Suprapubic skin (tissue), 4 donors: ENCODE measurements at places on chromosomes 5 and 9.

DNA sequence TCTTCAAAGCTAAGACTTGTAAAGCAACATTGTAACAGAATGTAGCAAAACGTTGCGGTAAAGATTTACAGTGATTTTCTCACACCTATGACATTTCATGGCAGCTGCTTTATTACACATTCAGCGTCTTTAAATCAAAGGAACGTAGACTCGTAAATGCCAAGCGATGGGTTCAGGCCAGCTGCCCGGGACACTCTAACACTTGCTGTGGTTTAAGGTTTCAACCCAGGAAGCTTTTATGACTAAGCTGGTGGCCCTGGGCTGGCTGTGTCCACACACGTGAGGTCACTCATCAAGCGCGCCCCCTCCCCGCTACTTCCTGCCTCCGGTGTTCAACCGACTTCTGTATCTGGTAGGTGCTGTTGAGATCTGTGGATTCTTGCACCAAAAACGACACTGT is 2.5 kb downstream of the SLC6A18 start:
- no peak for DNase-seq

- no peak for DNase-seq
These were observed 99.1 kb downstream of the PTTG1 start for GRCh38 chr5:160520609-160521391.

DNA sequence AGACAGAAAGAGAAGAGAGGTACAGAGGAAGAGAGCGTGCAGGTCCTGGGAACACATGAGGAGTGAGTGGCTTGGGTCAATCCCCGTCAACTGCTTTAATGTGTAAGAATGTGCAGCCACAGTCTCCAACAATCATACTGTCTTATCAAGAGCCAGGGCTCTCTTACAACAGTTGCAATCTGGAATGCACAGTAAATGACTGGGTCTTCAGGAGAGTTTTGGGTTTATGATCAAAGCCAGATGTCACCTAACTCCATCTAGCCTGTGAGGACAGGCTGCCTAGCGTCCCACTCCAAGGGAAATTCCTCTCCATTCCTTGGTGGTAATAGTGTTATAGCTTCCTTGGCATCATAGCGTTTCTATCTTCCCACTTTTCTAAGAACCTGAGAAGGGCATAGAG is 75.0 kb upstream of the TRIO start:
- no peak for DNase-seq

- DNase-seq, result no peak
These were observed 152.2 kb downstream of the NR2F1-AS1 start for GRCh38 chr5:93428868-93429267.

DNA sequence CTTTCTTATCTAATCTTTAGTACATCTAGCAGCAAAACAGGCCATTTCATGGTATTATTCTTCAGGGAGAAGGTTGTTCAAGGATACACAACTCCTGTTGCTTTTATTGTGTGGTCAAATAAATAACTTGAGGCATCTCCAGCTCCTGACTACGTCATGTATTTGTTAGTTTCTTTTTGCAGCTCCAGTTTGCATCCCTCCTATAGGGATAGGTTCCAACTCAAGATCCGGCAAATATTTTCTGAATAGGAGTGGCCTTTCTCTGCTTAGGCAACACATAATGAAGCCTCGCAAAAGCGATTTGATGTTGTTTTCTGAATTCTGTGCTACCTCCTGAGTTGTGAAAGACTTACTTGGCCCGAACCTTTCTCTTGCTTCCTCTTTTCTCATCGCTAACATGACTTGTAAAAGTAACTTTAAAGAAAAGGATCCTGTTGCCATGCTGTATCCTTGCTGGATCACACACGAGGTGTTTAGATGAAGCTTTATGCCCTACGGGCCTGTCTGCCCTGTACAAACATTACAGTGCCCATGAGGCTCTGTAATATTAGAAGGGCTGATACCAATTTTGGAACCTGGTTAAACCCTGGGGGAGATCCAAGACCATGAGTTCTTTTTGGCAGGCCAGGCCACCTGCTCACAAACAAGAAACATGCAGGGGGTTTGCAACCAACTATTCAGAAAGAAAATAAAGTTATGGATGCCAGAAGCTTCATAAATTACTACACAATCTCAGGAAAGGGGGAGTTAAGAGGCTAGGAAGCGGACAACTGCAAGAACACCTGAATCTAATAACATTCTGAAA is 149.8 kb upstream of the FGF10 start:
- no peak for DNase-seq

GRCh38 chr9:123174887-123175518 is 93.4 kb downstream of the STRBP start:
- no peak for DNase-seq

DNA sequence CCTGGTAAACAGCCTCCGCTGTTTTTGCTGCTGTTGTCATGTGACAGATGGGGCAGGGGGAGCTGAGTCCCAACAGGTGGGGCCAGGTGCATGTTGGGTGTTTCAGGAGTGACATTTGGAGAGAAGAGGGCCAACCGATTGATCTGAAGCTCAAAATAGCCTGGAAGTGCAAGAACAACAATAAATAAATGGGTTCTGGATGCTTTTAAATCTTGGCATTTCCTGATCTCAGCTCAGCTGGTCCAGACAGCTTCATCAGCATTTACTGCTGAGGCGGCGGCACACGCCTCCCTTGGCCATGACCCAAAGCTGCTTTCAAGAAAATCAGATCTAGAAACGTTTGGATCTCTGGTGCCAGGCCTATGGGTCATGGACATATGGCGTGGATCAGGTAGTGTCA is 70.5 kb downstream of the PPARGC1B start:
- DNase-seq, result no peak

- DNase-seq, result no peak
These were observed 155.0 kb upstream of the CLINT1 start for GRCh38 chr5:158013939-158014338.

DNA sequence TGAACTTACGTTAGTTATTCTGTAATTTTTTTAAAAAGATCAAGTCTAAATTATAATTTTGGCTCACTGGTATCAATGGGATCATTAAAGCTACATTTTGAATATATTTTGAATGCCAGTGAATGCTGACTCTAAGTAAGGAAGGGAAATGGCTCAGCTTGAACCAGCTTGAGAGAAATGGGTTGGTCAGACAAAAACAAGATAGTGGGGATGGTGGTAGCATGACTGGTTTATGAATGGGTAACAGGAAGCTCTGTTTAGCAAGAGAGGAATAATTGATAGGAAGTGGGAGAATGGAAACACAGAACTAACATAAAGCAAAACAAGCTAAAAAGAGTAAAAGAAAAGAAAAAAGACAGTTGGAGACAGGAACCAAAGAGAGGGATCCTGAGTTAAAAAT is 220.2 kb downstream of the ADAMTS6 start:
- no peak for DNase-seq

GRCh38 chr9:133351908-133352634 is 4.1 kb downstream of the RPL7A start:
- no peak for DNase-seq

DNA sequence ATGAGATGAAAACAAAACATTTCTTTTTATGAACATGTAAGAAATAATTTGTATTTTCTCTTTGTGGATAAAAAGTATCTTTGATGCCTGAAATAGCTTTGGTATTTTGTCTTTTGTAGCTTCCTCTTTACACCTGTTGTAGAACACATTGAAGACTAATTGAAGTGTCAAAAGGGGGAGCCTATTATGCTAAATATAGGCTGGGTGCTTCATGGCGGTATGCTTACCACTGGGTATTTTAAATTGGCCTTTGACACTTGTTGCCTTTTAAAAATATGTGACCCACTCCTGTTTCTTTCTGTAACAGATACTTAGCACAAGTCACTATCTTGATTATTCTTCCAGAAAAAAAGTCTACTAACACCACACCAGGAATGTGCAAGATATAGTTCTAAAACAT is 226.4 kb downstream of the KIAA0825 start:
- no peak for DNase-seq

DNA sequence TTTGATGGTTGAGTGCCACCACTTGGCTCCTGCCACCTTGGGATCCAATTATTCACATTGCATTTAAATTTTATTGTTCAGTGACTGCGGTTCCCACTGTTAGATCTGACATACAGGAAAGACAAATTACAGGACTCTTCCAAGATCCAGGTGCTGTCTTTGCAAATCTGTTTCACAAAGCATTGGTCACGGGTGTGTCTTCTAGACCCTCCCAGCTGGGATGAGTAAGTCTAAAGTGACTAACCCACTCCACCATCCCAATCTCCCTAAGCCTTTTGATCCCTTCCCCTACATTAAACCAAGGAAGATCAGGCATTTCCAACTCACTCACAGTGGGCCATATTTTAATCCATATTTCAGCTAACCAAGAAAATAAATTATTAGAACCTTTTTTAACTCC is 1016.3 kb upstream of the CTNND2 start:
- no peak for DNase-seq

GRCh38 chr9:86801246-86801645 is 146.1 kb downstream of the GAS1 start:
- DNase-seq, result no peak

DNA sequence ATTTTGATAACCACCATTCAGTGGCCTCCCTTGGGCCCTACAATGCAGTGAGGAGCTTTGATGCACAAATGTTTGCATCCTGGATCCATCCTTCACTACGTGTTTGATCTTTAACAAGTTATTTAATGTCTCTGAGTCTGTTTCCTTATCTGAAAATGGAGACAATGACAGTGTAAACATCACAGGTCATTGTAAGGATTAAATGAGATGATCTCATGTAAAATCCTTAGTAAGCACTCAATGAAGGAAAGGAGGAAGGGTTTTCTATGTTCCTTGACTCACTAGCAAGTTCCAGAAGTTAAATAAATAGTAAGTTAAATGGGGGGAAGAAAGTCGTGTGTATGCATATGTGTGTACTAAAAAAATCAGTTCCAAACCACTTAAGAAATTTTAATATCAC is 9.8 kb upstream of the SLC36A3 start:
- DNase-seq, result no peak

DNA sequence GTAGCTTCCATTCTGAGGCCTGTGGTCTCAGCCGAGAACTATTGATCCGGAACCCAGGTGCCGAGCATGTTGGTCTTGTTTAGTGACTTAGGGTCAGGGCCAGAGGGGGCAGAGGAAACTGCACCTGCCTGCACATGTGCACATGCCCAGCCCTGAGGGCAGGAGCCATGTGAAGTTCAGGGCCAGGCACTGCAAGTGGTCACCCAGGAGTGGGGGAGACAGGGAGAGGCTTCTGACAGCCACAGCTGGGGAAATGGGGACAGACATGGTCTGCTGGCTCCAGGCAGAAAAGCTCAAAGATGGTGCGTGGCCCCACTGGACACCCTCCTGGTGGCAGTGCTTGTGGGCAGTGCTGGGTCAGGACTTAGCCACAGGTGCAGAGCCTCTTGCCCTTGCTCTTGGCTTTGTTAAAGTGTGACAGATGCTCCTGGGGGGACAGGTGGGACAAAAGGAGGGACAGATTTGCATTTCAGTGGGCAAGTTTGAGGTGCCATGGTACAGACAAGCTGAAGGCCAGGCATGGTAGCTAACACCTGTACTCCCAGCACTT is 134.4 kb downstream of the CACNA1B start:
- DNase-seq, result no peak

GRCh38 chr5:1325870-1326531 is 18.9 kb downstream of the CLPTM1L start:
- DNase-seq, result peak; percentile 76

DNA sequence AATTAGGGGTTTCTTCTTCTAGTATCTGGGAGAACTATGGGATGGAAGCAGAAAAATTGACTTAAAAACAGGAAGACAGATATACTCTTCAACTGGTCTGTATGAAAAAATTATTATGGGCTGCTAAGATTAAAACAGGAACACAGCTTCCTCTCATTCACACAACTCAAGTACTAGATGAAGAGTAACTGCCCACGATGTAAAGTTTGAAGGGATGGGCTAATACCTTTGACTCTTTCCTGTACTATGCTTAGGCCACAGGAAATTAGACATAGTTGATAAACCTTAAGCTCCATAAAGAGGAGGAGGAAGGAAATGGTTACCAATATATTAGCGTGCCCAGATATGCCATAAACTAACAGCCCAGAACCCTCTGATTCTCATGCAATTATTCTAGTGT is 88.6 kb downstream of the ANKRD31 start:
- no peak for DNase-seq

DNA sequence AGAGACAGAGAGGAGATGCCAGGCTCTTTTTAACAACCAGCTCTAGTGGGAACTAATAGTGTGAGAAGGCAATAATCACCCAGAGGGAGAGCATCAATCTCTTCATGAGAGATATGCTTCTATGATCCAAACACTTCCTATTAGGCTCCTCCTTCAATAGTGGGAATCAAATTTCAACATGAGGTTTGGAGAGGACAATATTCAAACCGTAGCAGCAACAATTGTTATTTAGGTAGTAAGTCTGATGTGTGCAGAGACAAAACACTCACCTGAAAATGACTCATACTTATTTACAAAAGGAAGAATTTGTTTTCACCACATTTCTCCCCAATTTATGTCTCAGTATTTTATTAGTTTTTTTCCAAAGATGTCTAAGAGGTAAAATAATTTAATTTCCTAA is 144.3 kb downstream of the ST8SIA4 start:
- no peak for DNase-seq

GRCh38 chr5:143741421-143741820 is 70.5 kb upstream of the HMHB1 start:
- DNase-seq, result no peak

GRCh38 chr5:6737043-6737941 is 24.1 kb downstream of the TENT4A start:
- DNase-seq, result no peak

GRCh38 chr5:40399349-40399748 is 280.4 kb upstream of the PTGER4 start:
- DNase-seq, result no peak

GRCh38 chr5:144815131-144815530 is 644.5 kb downstream of the KCTD16 start:
- DNase-seq, result no peak

DNA sequence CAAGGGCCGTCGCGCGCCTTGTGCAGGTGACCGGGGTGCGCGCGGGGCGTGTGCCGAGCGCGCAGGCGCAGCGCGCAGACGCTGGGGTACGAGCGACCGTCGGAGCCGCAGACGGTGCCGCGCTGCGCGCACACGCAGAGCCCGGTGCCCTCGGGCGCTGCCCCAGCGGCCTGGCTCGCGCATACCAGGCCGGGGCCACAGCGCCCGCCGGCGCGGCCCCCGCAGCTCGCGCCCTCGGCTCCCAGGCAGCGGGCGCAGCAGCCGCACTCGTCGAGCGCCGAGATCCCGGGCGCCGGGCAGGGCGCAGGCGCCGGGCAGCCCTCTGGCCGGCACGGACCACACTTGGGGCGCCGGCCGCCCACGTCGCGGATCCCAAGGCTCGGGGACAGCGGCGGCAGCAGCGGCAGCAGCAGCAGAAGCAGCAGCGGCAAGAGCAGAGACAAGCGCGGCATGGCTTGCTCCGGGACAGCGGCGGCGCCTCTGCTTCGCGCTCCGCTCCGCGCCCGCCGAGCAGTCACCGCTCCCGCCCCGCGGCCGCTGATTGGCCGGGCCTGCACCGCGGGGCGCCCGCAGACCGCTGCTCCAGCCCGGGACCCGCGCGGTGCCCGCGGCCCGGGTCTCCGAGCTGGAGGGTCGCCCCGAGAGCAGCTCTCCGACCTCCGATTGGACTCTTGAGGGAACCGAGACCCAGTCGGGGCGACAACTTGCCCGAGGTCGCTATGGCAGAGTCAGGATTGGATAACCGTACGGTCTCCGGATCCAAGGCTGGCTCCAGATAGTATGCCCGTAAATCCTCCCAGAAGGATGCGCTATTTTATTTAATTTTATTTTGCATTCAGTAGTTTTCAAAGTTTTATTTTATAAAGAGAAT is at the start of gene IGFBPL1:
Gene IGFBPL1, minus strand, starts transcription at position 482 of the 871 bp plus-strand sequence. Its CDS starts 30 bp downstream, at position 452.
- DNase-seq, result no peak

- no peak for DNase-seq
These were observed 11.4 kb downstream of the TTC1 start for GRCh38 chr5:160020266-160020770.

GRCh38 chr9:129626079-129626624 is at the start of gene NTMT1:
NTMT1 (plus strand) TSS chr9:129626163; CDS start chr9:129632704, 6,541 bp downstream.
- peak; percentile 92 for DNase-seq
